ENCODE measurements at places on chromosomes 1 and 21.

GRCh38 chr1:230149751-230150584 lies 82.9 kb downstream of the GALNT2 start:
- DNase-seq: no peak

DNA sequence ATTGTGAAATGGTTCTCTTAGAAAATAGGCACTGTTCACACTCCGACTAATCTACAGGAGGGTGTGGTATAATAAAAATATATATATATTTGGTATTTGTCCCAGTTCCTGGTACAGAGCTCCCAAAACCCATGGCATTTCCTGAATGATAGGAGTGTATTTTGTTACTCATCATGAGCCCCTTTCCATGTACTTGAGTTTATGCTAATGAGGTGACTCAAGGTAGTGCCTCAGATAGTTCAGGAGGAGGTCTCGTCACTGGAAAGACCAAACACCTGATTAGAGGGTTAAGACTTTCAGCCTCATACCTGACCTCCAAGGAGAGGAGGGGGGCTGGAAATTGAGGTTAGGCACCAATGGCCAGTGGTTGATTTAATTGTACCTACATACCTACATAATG lies 57.9 kb downstream of the TTC3 start:
- no peak for DNase-seq

DNA sequence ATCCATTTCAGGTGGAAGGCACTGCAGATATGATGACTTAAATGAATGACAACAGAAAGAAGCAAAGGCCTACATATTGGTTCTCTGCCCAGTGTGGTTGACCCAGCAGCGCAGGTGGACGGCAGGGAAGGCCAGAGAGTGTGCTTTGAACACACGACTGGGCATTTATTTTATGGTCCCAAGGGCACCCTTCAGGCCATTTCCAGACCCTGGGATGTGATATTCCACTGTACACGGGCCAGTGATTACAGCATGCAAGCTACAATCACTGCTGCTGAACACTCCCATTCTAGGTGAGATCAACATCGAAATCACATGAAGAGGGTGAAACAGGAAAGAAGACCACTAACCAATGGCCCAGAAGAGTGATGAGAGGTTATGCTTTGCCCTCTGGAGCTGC lies 33.8 kb downstream of the PCNX2 start:
- no peak for DNase-seq

DNA sequence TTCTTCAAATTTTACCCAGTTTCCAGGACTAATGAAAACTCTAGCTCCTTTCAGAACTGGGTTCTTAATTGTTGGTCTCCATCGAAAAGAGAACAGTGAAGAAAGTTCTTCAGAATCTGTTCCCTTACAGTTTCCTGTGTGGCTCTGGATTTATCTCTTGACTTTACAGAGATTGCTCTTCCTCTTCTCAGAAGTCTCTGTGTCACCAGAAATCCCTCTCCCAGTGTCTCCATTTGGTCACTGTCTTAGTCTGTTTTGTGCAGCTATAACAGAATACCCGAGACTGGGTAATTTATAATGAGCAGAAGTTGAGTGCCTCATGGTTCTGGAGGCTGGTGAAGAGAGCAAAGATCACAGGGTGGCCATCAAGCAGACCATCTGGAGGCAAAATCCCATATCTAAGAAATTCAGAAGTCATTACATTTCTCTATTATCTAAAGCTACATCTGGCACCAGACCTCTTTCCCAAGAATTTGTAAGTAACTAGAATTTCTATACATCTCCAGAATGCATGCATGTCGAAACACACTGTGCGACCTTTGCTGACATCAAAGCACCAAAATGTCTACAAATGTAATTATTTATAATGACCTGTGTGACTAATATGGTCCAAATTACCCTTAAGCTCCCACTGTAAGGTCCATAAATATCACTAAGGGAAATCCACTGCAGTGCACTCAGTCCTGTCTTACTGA lies 65.4 kb upstream of the KRTAP19-8 start:
- no peak for DNase-seq

DNA sequence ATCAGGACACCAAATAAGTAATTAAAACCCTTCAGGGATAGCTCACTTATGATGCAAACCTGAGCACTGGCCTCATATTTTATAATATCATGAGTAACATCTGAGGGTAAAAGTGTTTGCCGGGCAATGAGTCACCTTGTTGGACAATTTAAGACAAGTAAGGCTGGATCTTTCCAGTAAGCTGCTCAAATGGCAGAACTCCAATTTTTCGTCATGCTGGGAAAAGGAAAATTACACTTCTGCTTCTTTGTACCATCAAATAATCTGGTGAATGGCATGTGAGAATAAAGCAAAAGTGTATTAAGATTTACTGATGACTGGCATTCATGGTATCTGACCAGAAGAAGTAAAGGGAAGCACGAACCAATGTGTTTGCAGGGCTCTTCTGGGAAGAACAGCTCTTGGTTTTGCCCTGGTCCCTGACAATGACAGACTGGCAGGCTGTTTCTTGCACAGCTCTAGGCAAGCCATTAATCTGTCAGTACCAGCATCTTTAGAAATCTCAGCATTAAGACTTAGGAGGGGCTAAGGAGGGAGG lies 392.2 kb downstream of the VAV3 start:
- no peak for DNase-seq

DNA sequence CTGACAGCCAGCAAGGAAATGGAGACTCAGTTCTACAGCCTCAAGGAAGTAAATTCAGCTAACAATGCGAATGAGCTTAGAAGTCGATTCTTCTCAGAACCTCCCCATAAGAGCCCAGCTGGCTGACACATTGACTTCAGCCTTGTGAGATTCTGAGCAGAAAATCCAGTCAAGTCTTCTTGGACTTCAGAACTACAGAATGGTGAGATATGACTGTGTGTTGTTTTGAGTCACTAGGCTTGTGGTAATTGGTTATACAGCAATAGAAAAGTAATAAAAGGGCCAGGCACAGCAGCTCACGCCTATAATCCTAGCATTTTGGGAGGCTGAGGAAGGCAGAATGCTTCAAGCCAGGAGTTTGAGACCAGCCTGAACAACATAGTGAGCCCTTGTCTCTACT lies 161.8 kb upstream of the IVNS1ABP start:
- DNase-seq: no peak

DNA sequence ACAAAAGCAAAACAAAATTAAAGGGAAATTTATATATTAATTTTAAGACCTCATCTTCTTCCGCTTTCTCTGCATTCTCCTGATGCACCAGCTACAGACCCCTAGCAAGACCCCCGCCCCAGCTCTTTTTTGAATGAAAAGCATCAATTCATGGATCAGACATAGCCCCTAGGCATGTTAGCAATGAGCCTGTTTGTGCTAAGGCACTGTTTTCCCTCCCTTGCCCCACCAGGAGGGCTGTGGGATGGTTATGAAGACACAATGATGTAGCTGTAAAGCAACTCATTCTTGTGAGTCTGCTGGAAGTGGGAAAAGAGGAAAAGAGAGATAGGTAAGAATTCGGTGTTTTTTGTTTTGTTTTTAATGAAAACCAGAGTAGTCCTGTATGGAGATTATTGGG lies 88.5 kb upstream of the ZBTB18 start:
- no peak for DNase-seq

- DNase-seq: no peak
Measured at GRCh38 chr1:224064150-224064549, 49.8 kb upstream of the FBXO28 start.

DNA sequence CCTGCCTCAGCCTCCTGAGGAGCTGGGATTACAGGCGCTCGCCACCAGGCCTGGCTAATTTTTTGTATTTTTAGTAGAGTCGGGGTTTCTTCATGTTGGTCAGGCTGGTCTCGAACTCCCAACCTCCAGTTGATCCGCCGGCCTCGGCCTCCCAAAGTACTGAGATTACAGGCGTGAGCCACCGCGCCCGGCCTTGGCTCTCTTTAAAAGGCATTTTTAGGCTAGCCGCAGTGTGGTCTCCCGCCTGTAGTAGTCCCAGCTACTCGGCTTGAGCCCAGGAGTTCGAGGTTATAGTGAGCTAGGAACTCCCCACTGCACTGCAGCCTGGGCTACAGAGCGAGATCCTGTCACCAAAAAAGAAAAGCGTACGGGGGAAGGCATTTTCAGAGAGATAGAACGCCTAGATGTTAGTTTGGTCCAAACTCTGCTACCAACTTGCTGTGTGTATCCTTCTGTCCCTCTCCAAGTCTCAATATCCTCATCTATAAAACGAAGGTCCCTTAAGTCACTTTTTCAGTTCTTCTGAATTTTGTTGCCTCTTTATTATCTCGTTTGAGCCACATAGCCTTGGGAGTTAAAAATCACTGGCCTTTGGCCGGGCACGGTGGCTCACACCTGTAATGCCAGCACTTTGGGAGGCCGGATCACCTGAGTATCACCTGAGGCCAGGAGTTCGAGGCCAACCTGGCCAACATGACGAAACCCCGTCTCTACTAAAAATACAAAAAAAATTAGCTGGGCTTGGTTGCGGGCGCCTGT lies 734 bp downstream of the MED18 start:
- DNase-seq: no peak

DNA sequence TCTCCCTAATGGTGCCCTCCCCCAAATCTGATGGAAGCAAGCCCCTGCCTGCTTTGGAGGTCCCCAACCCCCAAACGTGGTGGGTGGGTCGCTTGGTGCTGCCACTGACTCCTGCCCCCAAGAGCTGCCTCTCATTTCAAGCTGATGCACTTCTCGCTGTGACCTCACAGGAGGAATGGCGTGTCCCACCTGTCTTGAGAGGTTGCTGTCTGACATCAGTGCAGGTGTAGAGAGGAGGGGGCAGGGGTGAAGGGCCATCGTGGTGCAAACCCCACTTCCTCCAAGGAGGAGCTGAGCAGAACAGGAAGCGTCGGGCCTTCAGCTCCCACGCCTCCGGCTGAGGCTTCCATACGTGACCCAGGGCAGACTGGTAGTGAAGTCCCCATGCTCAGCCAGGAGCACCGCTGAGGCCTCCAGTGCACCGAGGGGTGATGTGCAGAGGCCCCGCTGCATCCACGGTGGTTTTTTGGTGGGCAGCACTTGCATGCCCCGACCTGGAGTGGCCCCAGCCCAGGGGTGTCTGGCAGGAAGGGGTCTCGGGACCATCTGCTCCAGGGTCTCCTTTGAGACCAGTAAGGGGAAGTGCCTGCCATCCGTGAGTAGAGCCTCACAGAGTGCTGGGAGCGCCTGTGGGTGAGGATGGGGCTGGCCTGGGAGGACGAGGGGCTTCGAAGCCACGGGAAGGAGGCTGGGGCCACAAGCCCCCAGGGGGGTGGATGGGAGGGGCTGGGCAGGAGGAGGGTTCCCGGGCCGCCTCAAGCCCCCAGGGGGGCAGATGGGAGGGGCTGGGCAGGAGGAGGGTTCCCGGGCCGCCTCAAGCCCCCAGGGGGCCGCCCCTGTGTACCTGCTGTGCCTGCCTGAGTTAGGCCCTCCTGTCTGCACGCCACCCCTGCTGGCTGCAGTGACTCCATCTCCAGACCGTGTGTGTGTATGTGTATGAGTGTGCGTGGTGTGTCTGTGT lies 39.8 kb downstream of the WDR4 start:
- peak; percentile 56 for DNase-seq
